WERI-Rb-1 (cell line): ENCODE measurements at places on chromosomes 12 and 14.

DNA sequence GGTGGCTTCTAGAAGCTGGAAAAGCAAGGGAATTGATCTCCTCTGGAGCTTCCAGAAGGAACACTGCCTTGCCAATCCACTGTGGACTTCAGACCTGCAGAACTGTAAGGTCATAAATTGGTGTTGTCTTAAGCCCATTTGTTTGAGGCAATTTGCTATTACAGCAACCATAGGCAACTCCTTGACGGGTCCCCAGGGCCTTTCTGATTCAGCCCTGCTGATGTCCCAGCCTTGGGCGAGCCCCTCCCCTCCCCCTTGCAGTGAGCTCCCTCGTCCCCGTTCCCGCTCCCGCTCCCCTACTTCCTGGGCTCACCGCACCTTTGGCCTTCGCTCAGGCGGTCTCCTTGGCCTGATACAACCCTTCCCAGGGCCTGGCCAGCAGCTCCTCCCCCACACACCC lies 18.9 kb upstream of the DIO3 start:
- no peak for DNase-seq

GRCh38 chr12:64042911-64043310 lies 179.2 kb downstream of the KICS2 start:
- DNase-seq = no peak

- no peak for DNase-seq
Observed at GRCh38 chr14:80850197-80850814, 91.2 kb downstream of the CEP128 start.

- DNase-seq = no peak
Observed at GRCh38 chr14:69008421-69008884, 29.4 kb upstream of the ACTN1 start.

DNA sequence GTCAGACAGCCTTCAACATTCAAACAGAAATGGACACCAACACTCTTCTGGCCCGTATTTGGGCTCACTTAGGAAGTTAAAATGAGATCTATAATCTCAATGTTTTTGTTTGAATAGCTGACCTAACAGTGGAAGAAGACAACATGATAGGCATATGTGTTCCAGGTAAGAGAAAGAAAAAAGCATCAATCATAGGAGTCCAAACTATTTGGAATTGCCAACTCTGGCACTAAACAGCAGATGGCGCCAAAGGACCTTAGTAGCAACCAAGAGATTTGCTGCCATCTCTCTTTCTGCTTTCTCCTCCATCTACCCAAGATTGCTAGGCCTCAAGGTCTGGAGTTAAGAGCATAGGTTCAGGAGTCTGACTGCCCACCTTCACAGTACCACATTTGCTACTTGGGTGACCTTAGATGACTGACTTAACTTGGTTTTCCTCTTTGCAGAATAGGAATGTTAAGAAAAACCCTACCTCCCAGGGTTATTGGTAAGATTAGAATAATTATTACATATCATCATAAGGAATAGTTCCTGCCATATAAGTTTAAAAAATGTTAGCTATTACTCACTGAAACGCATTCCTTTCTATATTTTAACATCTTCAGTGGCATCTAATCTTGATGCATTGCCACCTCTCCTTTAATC lies 30.2 kb downstream of the PEX5 start:
- DNase-seq = peak; percentile 69

DNA sequence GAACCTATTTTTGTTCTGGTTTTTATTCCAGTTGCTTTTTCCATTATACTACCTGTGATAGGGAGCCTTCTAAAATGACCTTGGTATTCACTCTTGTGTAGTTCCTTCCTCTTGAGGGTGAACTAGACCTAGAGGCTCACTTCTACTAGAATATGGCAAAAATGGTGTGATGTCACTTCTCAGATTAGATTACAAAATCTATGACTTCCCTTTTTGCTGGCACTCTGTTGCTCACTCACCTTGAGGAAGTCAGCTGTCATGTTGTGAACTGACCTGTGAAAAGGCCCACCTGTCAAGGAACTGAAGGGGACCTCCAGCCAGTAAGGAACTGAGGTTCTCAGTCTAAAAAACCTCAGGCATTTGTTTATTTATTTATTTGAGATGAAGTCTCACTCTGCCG lies 5.7 kb downstream of the MIPOL1 start:
- DNase-seq = no peak

DNA sequence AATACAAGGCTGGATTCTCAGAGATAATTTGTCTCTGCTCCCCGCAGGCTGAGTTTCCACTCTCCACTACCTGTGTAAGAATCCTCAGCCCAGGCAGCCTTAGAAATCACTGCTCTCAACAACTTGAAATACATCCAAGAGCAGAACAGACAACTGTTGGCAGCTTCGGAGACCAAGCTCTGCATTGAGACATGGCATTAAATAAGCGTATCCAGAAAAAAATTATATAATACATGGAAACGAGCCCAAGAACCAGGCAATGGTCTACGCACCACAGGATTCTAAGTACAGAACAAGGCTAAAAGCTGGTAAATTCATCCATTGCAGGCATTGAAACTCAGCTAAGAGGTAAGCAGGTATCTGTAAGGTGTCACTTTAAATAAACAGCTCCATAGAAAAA lies 165.5 kb upstream of the DIO3 start:
- DNase-seq = no peak

- DNase-seq = no peak
Observed at GRCh38 chr12:7557227-7557626, 53.6 kb upstream of the CD163 start.

GRCh38 chr12:42483521-42483790 lies 106.1 kb downstream of the PRICKLE1 start:
- peak; percentile 27 for DNase-seq

DNA sequence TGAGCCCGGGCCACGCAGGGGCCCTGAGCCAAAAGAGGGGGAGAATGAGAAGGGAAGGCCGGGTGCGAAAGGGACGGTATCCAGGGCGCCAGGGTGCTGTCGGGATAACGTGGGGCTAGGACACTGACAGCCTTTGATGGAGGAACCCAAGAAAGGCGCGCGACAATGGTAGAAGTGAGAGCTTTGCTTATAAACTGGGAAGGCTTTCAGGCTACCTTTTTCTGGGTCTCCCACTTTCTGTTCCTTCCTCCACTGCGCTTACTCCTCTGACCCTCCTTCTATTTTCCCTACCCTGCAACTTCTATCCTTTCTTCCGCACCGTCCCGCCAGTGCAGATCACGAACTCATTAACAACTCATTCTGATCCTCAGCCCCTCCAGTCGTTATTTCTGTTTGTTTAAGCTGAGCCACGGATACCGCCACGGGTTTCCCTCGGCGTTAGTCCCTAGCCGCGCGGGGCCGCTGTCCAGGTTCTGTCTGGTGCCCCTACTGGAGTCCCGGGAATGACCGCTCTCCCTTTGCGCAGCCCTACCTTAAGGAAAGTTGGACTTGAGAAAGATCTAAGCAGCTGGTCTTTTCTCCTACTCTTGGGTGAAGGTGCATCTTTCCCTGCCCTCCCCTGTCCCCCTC lies 3.0 kb downstream of the SSTR1 start:
- DNase-seq = no peak

GRCh38 chr12:25058658-25059058 lies 109.8 kb upstream of the BCAT1 start:
- DNase-seq = no peak

DNA sequence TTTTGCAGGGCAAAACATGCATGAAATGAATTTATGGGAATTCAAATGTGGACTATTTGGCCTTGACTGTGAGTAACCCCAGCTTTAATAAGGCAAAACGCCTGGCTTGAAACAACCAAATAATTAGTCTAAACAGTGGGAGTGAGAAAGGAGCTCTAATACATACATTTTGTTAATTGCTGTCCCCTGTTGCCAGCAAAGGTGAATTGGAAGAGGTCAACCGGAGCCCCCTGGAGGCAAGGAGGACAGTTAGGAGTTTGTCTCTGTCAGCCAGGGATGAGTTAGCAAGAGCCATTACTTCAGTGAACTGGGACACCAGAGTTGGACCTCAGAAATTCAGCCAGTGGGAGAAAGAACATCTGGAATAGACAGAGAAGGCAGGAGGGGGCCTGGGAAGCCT lies 17.4 kb downstream of the KRT76 start:
- no peak for DNase-seq

- peak; percentile 41 for DNase-seq
Observed at GRCh38 chr12:46303039-46303666, 34.3 kb upstream of the SLC38A1 start.

- DNase-seq = peak; percentile 32
Observed at GRCh38 chr12:116508145-116509121, 50.7 kb upstream of the MAP1LC3B2 start.

- no peak for DNase-seq
Observed at GRCh38 chr12:45585522-45586230, 143.8 kb upstream of the ARID2 start.

- DNase-seq = no peak
Observed at GRCh38 chr12:95351748-95352147, 122.2 kb upstream of the METAP2 start.

DNA sequence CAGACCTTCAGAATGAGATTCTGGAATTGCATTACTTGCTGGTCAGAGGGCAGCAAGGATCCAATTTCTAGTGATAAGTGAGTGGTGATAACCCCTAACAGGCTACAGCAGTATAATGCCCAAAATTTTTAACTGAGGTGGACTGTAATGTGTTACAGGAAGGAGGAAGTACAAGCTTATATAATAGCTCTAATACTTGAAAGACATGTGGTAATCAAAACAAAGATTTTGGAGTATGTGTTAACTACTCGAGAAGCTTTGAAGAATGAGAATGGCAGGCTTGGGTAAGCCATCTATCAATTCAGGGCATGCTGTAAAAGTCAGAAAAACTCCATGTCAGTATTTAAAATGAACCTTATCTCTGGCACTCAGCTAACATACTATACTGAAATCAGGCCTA lies 70.5 kb downstream of the ANKS1B start:
- DNase-seq = no peak

DNA sequence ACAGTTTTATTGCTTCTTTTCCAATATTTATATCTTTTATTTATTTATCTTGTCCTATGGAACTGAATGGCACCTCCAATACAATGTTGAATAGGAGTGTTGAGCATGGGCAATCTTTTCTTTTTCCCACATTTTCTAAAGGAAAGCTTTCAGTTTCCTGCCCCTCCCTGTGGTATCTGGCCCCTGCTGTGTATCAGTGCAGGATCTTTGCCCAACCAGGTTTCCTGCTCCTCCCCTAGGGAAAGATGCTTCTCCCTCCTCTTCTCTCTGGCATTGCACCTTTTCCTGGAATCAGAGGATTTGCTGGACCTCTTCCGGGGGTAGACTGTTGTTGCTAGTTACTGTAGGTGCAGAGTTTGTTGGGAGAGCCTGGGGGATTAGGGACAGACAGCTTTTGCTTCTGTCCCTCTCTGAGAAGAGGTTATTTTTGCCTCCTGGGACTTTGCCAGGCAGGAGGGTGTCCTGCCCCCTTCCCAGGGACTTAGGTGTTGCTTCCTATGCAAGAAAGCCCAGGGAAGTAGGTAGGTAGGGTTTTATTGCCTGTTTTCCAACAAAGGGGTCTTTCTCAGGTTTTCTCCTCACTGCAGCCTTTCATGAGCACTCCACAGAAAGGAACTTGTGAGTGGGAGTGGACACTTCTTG lies 67.6 kb downstream of the POLR3B start:
- no peak for DNase-seq

GRCh38 chr14:104734051-104734587 lies 10.1 kb downstream of the ADSS1 start:
- no peak for DNase-seq

GRCh38 chr12:123671876-123672275 lies 963 bp downstream of the TCTN2 start:
- no peak for DNase-seq

GRCh38 chr12:14545144-14546124 lies 22.2 kb downstream of the PLBD1 start:
- no peak for DNase-seq
